ENCODE measurements at places on chromosomes 16 and 17.

DNA sequence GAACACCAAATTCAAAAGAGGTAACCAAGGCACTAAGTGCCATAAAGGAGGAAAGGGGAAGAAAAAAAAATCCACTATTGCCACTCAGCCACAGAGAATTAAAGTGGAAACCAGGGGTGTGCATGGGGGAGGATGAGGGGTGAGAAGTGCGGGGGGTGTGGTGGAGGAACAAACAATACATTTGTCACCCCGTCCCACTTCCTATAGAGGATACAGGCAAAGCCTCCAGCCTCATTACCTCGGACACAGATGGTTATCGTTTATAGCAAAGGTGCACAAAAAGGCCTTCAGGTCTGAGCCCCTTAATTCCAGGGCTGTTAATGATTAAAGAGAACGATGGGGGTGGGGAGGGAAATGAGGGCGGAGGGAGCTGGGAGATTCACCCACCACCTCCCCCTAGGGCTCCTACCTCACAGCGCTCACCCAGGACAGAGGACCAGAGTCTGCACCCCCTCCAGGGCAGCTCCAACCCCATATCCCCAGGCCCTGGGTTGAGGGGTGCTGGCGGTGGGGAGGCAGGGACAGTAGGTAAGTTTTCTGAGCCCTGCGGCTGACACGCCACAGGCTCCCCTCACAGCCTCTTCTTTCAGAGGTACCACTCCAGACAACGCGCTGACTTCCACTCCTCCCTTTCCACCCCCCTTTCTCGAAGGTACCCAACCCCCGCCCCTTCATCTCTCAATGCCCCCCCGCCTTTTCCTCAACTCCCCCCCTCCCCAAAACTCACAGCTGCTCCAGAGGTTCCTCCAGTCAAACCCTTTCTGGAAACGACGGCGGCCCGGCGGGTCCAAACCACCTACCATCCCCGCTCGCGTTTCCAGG, 470 bp downstream of the DCUN1D3 start:
- DNase-seq = no peak

DNA sequence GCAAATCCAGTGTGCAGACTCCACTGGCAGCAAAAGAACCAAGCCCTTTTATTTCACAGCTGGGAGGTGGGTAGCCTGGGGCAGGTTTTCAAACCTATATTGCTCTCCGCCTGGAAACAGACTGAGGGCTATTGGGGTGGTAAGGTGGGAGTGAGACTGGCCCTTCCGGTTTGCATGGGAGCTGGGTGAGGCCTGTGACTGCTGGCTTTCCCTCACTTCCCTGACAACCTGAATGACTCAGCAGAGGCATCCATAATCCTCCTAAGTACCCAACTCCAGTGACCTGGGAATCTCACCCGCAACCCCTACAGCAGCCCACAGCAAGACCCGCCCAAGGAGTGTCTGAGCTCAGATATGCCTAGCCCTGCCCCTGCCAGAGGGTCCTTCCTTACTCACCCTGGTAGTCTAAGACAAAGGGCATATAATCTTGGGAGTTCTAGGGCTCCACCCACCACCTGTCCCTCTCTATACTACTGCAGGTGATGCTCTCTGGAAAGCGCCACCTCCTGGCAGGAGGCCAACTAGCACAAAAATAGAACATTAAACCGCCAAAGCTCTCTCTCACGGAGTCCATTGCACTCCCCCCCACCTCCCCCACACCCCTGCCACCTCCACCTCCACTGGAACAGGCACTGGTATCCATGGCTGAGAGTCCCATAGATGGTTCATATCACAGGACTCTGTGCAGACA, 602.0 kb upstream of the C16orf82 start:
- DNase-seq = no peak

GRCh38 chr16:71552698-71553503, 24.0 kb downstream of the TAT start:
- no peak for DNase-seq

DNA sequence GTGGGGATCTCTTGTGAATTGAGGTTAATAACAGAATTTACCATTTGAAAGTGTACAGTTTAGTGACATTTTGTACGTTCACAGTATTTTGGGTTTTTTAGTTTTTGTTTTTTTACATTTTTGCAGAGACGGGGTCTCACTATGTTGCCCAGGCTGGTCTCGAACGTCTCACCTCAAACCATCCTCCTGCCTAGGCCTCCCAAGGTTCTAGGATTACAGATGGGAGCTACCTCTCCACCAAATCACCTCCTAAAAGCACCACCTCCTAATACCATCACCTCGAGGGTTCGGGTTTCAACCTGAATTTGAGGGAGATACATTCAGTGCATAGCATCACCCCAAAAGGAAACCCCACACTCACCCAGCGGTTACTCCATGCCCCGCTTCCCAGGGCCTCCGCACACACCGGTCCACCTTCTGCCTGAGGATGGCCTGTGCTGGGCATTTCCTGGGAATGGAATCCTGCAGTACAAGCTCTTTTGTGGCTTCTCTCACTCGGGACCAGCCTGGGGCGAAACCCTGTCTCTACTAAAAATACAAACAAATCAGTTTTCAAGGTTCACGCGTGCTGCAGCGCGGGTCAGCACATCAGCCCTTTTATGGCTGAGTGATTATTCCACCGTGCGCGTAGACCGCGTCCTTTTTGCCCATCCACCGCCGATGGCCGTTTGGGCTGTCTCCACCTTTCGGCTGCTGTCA, 182.7 kb upstream of the CIBAR2 start:
- no peak for DNase-seq

GRCh38 chr16:54632322-54633220, 298.1 kb upstream of the IRX5 start:
- DNase-seq = peak; percentile 48

DNA sequence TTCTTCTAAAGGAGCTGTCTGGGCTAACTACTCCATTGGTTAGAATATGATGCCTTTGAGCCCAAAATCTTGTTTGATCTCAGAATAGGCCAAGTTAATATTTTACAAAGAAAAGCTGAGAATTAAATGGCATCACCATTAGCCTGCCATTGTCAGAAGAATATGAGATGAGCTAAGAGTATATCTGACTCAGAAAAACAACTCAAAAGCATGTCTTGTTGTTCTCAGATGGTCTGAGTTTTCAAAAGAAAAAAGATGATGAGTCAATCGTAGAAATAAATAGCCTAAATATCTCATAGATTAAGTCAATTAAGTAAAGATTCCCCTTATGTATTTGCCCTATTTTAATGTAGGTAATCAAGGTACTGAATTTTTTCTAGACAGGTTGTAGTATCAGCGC, 197.1 kb upstream of the TBX2 start:
- DNase-seq = no peak

- peak; percentile 34 for DNase-seq
Measured at GRCh38 chr16:14501331-14502255, 128.5 kb downstream of the PARN start.

DNA sequence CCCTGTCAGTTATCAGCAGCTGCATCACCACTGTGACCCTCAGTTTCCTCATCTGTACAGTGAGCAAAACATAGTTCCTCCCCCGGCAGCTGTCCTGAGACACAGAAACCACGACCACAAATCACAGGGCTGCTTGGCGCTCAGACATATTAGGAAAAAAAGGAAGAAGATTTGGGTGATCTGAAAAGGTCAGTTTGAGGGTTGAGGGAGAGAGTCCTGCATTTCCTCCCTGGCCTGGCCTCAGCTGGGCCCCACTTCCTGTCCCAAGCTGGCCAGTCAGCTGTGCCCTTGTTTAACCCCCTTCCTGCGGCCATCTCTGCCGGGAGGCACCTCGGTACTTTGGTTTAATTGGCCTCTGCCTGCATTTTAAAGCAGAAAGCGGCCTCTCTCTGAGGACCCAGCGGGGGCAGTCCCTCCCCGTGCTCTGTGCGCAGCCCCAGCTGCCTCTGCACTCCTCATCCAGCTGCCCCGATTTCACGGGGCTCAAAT, 24.0 kb upstream of the CIBAR2 start:
- no peak for DNase-seq

DNA sequence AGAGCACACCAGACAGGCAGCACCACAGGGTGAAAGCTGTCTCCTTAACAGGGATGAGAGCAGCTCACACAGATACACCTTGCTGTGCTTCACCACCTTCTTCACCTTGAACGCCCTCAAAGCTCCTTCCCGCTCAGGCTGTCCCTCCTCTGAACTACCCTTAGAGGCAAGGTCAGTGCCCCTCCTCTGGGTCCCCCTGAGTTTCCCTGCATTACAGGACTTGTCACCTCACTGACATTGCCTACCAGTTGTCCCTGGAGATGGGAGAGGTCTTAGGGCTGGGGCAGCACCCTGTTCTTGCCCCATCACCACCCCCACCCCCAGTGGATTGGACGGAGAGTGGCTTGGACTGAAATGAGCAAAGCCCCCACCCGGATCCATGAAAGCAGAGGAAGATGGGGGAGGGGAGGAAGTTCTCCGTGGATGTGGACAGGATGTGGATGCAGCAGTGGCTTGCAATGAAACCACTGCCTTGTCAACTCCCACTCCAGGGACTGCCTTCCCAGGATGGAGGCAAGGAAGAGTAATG, 73.2 kb upstream of the CDH5 start:
- no peak for DNase-seq

- no peak for DNase-seq
Measured at GRCh38 chr16:72018470-72018869, 9.9 kb downstream of the DHODH start.

DNA sequence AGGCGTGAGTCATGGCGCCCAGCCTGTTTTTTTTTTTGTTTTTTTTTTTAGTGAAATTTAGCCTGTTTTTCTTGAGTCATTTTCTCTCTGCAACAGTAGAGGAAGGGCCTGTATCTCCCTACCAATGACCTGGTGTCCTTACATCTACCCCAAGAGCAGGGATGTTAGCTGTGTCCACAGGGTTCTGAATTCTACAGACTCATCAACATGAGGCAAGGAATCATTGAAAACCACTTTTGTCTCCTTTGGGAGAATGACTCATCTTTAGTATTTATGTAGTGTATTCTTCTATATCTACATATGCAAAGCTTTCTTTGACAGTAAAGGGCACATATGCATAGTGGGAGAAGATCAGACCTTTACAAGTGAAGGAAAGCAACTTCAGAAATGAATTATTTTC, 105.3 kb downstream of the SPECC1 start:
- DNase-seq = no peak

GRCh38 chr17:56636265-56636664, 42.8 kb downstream of the NOG start:
- DNase-seq = no peak

GRCh38 chr16:1069154-1069553, 3.4 kb upstream of the SSTR5 start:
- DNase-seq = no peak

- no peak for DNase-seq
Measured at GRCh38 chr17:57895382-57896060, 45.7 kb upstream of the MRPS23 start.

- DNase-seq = peak; percentile 91
Measured at GRCh38 chr17:83046448-83047181, 32.8 kb upstream of the METRNL start.

- DNase-seq = no peak
Measured at GRCh38 chr17:62994931-62995330, 28.9 kb downstream of the TANC2 start.

DNA sequence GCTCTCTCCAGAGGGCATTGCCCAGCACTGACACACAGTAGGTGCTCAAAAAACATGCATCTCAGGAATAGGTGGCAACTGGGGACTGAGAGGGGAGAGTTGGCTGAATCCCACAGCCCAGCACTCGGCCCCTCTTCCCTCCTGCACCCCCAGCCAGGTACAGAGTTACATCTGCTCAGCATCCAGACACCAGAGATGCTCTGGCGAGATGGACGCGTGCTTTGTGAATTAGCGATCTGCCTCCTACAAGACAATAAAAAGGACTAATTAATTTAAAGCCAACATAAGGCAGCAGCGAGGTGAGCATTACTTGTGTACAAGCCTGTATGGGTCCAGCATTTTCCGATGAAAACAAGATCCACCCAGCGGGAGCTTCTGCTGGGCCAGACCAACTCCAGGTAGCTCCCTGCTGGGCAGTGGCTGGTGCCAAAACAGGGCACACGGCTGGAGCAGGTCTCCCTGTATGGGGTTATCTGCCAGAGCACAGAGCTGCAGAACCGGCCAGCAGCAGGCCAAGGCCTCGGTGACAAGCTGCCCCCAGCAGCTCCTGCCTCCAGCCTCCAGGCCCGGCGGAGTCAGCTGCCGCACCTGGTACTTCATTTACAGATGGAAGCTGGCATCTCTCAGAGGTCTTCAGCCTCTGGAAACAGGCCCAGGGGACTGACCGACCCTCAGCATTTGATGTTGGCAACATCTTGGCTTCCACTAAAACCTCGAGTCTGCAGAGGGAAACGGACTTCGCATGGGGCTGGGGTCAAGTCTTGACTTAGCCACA, 219.7 kb upstream of the SDK2 start:
- DNase-seq = no peak

DNA sequence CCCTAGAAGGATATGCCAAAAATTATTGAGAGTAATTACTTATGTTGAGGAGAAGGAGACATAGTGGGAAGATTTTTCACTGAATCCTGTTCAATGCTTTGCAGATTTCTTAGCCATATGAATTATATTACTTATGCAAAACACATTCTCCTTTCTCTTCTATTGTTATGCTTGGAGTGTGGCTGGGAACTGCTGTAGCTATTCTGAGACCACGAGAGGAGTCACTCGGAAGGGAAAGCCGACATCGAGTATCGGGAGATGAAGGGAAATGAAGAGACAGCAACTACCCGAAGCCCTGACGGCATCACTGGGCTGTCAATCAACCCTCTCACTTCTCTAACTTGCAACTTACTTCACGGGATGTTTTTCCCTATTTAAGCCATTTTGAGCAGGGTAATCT, 39.6 kb downstream of the STX8 start:
- DNase-seq = no peak

DNA sequence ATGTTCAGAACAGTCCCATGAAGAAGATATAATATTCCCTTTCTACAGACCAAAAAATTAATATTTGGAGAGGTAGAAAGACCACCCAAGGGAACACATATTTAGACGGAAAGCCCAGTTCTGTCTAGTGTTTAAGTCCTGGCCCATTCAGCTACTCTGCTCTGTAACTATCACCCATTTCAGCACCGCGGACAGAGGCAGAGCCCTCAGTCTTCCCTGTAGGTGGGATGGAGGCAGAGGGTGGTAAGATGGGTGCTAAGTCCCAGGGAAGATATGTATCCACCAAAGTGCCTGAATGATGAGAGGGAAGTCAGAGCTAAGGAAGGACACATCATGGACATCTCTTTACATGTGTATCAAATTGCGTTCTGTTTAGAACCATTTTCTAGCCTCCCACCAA, 27.8 kb upstream of the C16orf78 start:
- no peak for DNase-seq

- no peak for DNase-seq
Measured at GRCh38 chr17:364308-364707, 11.7 kb upstream of the RPH3AL start.

Measured in brain (organoid and tissue), 16 donors.